Stimulated activated CD8-positive, alpha-beta memory T cell treated with anti-CD3 and anti-CD28 coated beads, Interleukin-4, amount 100 ng/mL, for 1 hour (primary cell): ENCODE measurements at places on chromosomes 2 and 18.

GRCh38 chr2:54859416-54859815 lies 136.0 kb downstream of the EML6 start:
- DNase-seq, result no peak

DNA sequence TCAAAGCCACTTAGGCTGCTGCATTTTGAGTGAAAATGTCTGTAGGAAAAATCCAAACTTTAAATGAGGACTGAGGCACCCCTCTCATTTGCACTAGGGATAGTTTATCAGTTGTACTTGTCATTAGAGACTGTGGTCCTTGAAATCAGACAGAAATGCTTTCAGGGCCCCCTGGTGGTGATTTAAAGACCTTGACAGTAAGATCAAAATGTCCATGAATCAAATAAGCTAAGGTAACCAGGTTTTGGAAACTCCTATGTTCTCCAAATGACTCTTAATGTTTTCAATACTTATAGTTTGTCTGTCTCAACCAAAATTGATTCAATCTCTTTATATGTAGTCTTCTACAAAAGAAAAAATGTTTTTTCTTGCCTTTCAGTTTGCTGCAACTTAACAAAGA lies 28.8 kb upstream of the DDX18 start:
- no peak for DNase-seq

- no peak for DNase-seq
These were observed 21.7 kb downstream of the LINC00305 start for GRCh38 chr18:64127172-64127571.

DNA sequence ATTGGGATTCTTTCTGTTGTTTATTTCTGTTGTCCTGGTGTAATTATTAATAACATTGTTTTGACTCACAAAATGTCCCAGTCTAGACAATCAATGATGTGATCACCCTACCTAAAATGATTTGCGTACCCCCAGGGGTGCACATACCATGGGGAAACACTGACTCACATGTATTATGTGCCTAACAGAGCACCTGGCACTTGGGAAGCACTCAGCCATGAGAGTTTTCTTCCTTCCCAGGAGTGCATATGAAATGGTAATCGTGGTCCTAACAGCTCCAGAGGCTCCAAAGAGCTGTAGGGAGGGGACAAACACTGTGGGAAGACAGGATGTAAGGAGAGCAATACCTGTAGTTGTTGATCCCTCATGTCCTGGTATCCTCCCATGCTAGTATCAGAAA lies 187.8 kb upstream of the ERBB4 start:
- no peak for DNase-seq

GRCh38 chr18:71028285-71028762 lies 739.5 kb downstream of the SOCS6 start:
- no peak for DNase-seq

DNA sequence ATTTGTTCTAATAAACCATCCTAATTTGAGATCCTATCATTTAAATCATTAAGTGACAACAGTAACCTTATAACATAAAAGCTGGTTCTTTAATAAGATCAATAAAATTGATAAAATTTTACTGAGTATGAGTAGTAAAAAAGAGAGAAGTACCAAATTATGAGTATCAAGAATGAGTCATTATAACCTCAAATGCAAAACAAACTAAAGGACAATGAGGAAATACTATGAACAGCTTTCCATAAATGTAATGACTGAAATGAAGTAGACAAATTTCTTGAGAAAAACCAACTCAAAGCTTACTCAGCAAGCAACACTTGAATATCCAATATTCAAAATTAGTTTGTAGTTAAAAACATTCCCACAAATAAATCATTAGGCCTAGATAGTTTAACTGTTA lies 433.0 kb downstream of the ZEB2 start:
- no peak for DNase-seq
